NCI-H226 (cell line): ENCODE measurements at places on chromosomes 2 and 18.
A peak's percentile ranks its signal among the peaks of the same experiment; 100 is the strongest.

GRCh38 chr2:225479386-225479785, 79.9 kb downstream of the NYAP2 start:
- peak; percentile 27 for DNase-seq

- peak; percentile 36 for DNase-seq
These were observed 3.2 kb downstream of the CFLAR start for GRCh38 chr2:201118961-201119854.

GRCh38 chr2:48015421-48015820, 109.1 kb upstream of the FBXO11 start:
- no peak for DNase-seq

GRCh38 chr2:1588978-1589621, 155.2 kb downstream of the PXDN start:
- peak; percentile 18 for DNase-seq

DNA sequence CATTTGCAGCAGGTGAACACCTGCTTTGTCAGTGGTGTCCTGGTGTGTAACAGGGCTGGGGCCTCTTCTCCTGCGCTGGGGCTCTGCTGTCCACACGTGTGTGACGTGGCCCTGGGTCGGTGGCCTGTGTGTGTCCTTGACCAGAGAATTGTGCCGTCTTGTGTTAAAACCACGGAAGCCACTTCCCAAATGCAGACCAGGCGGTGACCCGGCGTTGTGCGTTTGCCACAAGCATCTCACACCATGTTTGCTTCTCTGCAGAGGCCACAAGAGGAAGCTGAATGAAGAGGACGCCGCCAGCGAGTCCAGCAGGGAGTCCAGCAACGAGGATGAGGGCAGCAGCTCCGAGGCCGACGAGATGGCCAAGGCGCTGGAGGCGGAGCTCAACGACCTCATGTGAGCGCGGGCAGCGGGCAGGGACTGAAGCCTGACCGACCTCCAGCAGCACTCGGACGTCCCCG, 44.3 kb upstream of the KCNG2 start:
- no peak for DNase-seq

DNA sequence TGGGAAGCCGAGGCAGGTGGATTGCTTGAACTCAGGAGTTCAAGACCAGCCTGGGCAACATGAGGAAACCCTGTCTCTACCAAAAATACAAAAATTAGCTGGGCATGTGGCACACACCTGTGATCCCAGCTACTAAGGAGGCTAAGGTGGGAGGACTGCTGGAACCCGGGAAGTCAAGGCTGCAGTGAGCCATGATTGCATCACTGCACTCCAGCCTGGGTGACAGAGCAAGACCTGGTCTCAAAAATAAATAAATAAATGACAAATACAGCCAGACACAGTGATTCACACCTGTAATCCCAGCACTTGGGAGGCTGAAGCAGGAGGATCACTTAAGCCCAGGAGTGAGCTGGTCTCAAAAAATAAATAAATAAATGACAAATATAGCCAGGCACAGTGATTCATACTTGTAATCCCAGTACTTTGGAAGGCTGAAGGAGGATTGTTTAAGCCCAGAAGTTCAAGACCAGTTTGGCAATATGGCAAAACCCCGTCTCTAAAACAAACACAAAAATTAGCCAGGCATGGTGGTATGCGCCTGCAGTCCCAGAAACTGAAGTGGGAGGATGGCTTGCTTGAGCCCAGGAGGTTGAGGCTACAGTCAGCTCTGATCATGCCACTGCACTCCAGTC, 6.2 kb downstream of the KANSL3 start:
- no peak for DNase-seq

DNA sequence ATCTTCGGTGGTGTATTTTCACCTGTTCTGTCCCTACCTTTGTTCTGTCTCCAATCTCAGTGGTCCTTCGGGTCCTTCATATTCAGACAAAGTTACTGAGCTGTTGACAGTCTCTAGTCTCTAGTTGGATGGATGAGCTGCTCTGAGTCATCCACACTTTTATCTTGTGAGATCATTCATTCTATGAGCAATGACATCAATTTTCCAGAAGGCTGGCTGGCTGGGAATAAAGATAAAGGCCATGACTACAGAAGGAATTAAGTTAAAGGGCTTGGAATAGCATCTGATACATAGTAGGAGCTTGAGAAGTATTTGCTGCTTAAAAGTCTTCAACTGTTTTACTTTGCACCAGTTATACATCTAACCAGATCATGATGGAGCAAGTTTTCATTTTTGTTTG, 43.1 kb upstream of the SLC39A10 start:
- DNase-seq = peak; percentile 93

DNA sequence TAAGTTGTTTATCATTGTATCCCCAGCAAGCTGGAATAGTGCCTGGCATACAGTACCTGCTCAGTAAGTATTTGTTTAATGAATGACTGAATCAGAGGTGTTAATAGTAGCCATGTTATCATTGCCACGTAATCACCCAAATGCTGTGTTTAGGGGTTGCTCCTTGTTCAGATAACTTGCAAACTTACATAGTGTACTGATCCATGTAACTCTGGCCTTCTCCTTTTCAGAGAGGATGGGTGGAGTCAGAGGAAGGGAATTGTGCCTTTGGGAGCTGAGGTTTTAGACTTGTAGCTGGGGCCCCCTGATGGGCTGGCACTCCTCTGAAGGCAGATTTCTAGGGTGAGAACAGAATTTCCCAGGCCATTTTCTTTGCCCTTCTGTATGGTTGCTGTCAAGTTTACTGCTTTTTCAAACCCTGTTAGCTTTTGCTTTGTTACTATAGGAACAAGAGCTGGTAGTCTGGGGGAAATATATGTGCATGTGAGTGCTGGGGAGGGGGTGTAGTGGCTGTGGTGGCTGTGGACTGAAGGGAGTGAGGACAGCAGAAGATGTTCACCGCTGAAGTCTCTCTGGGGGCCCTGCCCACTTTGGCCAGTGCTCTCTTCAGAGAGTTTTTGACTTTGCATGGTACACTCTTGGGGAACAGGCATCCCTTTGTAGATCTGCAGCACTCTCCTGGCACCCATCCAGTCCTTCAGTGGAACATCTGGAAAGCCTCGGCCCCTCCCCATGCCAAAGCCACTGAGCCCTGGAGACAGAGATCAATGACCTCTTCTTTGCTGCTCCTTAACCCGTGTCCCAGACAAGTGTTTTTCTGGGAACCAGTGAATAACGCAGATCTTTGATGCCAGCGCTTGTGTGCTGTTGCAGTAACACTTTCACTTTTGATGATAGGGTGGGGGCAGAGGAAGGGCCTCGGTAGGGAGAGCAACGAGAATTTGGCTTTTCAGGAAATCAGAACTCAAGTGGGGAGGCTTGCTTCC, 209.0 kb downstream of the PRKCE start:
- no peak for DNase-seq

- no peak for DNase-seq
These were observed 90.1 kb downstream of the MALT1 start for GRCh38 chr18:58761241-58761969.

GRCh38 chr2:112482309-112483041, 519 bp downstream of the TTL start:
- DNase-seq = peak; percentile 16

- no peak for DNase-seq
These were observed 95.6 kb downstream of the NDUFA10 start for GRCh38 chr2:239929504-239929903.

- DNase-seq = no peak
These were observed 129.8 kb downstream of the LRRC30 start for GRCh38 chr18:7360606-7361170.

DNA sequence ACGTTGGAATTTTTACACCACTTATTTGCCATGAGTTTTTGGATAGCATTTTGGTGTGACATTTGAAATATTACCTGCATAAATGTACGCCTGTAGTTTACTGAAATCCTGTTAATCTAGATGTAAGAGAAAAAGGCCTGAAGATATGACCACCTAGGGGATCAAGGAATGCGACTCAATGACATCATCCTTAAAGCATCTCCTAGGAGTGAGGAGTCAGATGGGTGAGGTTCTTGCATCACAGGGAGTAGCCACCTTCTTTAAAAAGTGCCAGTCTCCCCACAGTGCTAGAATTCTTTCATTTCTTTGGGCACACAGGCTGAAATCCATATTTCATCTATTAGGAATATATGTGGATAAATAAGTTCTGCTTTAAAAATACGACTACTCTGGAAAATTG, 34.5 kb downstream of the ADCYAP1 start:
- peak; percentile 90 for DNase-seq

DNA sequence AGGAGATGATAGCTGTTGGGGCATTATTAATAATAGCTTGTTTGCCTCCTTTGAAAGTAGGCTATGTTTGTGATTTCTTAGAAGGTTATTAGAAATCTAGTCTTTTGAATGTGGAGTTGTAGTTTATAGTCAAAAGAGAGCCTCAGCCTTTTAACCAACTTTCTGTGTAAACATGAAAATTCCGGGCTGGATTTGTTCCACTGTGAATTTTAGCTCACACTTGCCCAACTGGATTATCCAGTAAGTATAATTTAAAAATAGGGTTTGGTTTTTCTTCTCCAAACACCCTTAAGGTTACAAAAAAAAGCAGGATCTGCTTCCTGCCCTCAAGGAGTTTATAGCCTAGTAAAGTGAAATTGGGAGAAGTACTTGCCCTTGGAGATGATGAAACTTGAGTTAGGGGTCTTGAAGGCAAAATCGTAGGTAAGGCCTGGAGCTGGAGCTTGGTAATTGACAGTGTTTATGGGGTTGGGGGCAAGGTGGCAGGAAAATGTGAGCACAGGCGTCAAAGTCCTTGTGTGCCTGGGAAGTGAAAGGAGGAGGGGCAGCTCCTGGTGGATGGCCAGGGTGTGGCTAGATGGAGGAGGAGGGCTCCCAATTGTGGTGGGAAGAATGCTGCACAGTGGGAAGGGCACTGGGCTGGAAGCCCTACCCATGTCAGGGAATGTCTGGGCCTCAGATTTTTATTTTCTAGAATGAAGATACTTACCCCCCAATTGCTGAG, 21.3 kb downstream of the ITGA6 start:
- no peak for DNase-seq

DNA sequence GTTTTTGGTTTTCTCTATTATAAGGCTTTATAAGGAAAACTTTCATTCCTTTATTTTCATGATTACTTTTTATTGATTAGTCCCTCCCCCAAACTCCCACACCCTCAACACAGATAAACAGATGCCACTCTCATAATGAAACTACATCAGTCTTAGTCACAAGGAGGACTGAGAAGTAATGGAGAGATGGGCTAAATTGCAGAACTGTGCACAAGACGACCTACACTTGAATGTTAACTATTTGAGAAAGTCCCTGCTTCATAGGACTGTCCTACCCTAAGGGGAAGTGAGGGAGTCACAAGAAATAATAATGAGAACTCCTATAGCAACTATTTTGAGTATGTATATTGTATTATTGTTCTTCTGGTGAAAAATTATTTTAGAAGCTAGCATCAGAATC, 360.8 kb downstream of the RBM43 start:
- DNase-seq = no peak

GRCh38 chr2:42971947-42972736, 179.8 kb upstream of the HAAO start:
- no peak for DNase-seq

- DNase-seq = no peak
These were observed 754.5 kb upstream of the FAM98A start for GRCh38 chr2:34353509-34354113.

DNA sequence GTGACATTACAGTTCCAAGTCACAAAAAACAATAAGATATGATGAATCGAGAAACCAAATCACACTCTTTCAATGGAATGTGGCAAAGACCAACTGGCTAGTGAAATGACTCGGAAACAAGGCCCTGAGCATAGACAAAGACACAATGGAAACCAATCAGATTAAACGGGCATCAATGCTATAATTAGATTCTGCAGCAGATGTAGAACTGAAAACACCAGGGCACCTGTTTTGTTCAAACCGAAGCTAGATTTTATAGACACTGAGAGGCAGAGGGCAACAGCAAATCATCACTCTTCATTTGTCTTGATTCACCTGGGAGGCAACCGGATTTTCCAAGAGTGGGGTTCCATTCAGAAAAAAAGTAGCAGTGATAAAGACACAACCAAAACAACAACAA, 92.8 kb upstream of the BARD1 start:
- DNase-seq = no peak

DNA sequence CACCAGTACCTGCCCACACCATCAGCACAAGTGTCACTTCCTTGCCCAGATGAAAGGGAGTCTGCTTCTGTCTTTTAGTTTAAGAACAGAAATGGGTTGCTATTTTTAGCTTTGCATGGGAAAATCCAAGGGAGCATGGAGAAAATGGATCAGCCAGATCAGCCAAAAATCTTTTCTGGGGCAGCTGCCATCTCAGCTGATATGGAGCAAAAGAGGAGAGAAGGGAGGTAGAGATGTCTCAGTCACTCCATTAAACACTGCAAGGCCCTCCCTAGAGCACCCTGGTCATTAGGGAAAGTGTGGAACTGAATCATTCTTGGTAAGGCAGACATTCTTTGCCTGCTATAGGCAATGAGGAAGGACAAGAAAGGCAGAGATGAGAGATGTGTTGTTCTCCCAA, 79.9 kb downstream of the CTAGE1 start:
- DNase-seq = no peak

- no peak for DNase-seq
These were observed 457.2 kb upstream of the HS6ST1 start for GRCh38 chr2:128775914-128776285.

DNA sequence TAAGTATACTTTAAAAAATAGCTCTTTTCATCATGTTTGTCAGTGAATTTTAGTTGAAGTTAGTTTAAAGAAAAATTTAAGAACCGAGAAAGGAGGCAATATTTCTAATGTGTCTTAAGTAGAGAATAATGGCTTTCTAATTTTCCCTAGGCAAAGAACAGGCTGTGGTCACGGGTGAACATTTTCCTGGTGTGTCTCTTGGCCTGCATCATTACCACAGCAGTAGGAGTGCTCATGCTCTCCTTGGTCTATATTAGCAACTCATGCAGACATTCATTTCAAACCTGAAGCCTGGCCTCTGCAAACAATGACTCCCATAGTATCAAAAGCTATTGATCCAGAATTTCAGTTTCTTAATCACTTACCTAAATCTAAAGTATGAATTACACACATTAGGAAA, 57.4 kb downstream of the C18orf54 start:
- no peak for DNase-seq

- DNase-seq = no peak
These were observed 101.8 kb downstream of the AKAIN1 start for GRCh38 chr18:5095239-5095638.

- no peak for DNase-seq
These were observed 9.2 kb upstream of the IL1R2 start for GRCh38 chr2:101982495-101983029.

DNA sequence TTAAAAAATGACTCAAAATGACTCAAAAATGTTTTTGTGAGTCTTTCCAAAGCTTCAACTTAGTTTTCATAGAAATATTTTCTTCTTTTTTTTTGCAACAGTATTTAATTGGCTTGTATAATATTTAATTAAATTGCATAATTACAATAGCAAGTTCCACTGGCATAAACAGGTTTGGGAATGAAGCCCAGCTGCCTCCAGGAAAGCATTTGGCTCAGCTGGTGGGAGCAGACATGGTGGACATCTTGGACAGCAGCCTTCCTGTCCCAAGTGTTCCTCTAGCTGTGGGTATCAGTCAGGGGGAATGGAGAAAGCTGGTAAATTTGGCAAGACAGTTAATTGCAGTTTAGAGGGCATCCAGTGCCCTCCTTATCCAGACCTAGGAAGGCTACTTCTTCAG, 213.4 kb downstream of the ZBTB7C start:
- DNase-seq = no peak
